GM12864 (cell line): ENCODE measurements at places on chromosomes 1 and 21.

GRCh38 chr1:121566346-121566745, 381.6 kb downstream of the SRGAP2C start:
- DNase-seq, result no peak

DNA sequence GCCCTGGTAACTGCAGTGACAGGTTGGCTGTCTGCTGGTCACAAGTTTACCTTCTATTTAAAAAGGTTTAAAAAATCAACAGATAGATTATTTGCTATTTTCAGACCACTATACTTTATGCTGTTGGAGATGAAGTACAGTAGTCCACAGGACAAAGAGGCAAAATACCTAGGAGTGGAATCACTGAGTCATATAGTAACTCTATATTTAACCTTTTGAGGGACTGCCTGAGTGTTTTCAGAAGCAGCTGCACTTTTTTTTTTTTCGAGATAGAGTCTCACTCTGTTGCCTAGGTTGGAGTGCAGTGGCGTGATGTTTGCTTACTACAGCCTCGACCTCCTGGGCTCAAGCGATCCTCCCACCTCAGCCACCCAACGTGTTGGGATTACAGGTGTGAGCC, 11.7 kb downstream of the CNIH4 start:
- DNase-seq, result peak; percentile 18

DNA sequence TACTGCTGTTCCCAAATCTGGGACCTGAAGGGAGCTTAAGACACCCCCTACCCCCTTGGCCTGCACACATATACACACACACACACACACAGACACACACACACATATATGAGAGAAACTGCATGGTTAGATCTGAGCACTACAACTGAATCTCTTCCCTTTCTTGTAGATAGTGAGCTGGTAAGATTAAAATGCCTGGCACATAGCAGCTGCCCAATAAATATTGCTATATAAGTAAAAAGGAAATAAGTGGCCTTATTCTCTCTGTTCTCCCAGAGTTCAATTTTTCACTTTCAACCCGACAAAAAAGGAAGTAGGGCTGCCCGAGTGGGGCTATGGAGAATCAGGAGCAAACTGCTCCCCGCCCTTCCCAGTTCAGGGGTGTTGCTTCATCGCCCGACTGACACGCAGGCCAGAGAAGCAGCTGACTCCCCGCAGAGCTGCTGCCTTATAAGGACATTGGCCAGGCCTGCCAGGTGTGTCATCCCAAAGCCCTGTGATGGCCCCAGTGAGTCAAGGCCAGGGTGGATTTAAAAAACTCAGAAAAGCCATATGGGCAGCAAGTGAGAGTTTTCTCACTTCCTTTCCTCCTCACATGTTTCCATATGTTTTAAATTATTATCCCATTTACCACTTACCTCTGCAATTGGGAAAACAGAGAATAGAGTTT, 106.5 kb upstream of the SLC44A3 start:
- peak; percentile 22 for DNase-seq

DNA sequence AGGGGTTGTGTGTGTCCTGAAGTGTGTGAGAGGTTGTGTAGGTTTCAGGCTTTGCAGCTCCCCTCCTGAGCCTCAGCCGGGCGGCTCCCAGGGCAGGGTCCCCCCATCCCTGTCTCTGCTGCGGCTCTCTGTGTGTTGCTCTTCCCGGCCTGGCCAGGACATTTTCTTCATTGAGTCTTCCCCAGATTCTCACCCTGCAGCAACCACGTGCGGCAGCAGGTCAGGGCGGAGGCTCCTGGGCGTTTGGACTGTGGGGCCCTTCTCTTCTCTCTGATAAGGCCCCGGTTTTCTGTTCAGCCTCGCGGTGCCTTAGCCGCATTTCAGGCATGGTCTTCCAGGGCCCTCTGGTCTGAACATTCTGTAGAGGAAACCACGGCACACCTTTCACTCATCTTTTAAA, 1.8 kb upstream of the TCP10L start:
- no peak for DNase-seq

DNA sequence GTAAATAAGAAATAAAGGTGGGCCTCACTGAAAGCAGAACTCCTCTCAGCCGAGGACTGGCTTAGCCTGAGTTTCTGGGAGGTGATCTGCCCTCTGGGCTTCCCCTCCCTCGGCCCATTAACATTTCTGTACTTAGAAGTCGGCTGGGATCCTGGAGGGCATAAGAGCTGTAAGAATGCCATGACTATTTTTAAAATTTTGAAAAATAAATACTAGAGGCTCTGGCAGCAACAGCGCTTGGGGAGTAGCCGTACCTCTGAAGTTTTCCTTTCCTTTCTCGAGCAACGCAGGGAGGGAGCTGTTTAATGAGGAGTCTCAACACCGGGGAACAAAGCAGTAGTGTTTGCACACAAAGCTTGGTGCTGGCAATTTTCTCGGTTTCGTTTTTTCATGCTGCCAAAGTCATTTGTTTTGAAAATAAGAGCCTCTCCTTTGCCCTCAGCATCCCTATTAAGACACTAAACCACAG, 498.7 kb downstream of the SMYD3 start:
- no peak for DNase-seq

DNA sequence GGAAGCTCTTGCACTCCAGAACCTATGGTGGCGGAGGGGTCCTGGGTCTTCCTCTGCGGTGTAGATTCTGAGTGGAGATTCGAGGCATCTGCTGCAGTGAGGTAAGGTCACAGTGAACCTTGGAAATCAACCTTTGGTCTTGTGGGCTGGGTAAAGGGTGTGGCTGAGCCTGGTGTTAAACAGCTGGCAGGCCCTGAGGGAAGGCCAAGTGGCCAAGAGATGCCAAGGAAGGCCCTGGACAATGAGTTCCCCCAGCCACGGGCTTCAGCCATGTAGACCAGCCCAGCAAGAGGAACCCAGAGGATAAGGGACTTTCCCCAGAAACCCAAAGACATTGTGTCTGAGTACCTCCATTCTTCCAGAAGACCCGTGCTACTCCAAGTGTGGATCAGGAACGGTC, 137.2 kb upstream of the ETS2 start:
- DNase-seq, result no peak

DNA sequence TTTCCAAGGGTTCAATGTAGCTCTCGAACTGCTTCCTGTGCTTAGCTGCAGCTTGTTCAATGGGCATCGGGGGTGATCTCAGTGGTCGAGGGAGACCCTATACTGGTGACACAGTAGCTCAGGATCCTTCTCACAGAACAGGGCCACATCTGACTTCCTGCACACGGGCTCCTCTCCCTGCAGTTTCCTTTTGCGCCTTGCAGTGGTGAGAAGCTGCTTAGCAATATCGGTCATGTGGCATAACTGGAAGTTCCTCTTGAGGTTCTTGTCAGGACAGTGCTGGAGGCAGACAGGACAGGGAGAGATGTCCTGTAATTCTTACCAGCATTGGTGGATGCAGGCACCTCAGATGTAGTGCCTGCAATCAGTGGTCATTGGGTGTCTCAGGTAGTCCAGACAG, 140.5 kb upstream of the MAP1LC3C start:
- no peak for DNase-seq
